ENCODE measurements at places on chromosomes 5 and 9.

- no peak for DNase-seq
These were observed 534.8 kb downstream of the PSAT1 start for GRCh38 chr9:78831726-78832125.

DNA sequence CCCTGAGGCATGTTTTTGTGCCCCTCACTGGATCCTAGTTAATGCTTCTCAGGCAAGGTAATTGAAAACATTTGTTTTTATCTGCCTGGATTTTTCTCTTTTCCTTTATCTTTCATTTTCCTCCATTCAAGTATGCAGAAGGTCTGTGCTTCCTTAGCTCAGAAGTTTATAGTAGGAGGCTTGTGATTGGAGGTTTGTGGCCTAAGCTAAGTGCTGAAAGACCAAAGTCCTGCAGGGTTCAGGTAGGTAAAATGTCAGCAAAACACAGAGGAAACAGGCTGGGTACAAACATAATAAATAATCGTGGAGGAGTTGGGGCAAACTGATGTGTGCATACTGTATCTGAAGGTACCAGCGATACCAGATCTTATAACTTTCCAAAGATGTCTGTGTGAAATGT, 230.9 kb upstream of the KLF4 start:
- no peak for DNase-seq

DNA sequence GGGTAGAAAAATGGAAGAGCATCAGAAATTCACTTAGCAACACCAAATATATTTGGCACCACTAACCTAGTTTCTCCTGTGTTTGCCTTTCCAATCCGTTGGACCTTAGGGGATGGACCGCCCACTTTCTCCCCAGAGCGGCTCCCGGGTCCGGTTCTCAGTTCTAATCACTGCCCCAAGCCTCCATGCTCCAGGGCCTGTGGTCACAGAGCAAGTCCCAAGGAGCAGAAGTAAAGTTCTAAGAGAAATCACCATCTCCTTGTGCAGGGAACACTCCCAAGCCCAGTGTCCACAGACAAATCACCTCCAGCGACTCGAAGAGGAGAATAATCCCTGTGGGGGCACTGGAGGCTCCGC, 728 bp upstream of the SLC1A1 start:
- no peak for DNase-seq

- no peak for DNase-seq
These were observed 27.8 kb downstream of the TNFSF15 start for GRCh38 chr9:114777821-114778609.

DNA sequence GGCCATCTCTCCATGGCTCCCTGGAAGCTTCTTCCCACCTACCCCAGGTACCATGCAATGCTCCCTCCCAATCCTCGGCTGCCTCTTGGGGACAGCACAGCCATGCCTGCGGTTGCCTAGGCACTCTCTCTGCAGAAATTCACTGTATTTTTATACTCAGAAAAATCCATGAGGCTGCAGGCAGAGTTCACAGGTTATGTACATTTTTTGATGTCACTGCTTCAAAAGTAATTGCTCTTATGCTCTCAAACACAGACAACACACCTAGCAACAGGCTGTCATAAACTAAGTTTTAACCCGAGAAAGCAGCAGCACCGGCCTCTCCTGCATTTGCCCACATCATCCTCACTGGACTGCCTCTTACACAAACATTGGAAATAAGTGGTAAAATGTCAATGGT, 102.4 kb downstream of the AK8 start:
- no peak for DNase-seq

DNA sequence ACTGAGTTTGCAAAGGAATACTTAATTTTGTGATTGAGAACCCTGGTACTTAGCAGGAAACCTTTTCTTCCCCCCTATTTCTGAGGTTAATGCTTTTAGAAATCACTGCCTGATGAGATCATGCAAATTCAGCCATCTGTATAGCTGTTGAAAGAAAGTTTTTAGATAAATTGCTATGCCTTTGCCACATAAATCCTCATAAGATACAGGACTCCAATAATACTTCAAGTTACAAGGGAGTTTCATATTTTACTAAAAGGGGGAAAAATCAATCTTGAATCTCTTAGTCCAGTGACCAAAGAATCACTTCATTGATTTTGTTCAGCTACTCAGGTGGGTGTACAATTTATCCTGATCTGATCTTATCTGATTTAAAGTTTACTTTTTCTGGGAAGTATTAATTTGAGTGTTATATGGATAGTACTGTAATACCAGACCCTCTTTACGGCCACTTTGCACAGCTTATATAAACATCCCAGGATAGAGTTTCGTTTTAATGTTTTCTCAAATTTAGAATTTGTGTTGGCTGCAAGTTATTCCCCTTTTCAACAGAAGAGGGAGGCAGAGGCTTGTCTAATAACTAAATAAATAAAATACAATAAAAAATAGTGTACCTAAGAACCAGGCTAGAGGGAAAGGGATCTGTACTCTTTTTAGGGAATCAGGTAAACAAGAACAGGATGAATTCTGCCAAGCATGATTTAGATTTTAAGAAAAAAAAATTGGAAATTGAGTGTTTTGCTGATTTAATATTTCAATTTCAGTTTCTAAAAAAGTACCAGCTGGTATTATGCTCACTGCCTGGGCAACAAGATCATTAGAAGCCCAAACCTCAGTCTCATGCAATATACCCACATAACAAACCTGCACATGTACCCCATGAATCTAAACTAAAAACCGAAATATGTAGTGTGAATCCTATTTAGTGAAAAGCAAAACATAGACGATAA, 69.1 kb downstream of the PSAT1 start:
- DNase-seq = no peak

Measured in activated CD8-positive, alpha-beta memory T cell treated with anti-CD3 and anti-CD28 coated beads, Interleukin-2, amount 50 U/mL, for 48 hours (primary cell).